NCI-H748 treated with DMSO at 0.1 percent for 48 hours (cell line): ENCODE measurements at places on chromosomes 3 and 15.

- no peak for DNase-seq
These were observed 7.6 kb downstream of the SI start for GRCh38 chr3:165070682-165071081.

DNA sequence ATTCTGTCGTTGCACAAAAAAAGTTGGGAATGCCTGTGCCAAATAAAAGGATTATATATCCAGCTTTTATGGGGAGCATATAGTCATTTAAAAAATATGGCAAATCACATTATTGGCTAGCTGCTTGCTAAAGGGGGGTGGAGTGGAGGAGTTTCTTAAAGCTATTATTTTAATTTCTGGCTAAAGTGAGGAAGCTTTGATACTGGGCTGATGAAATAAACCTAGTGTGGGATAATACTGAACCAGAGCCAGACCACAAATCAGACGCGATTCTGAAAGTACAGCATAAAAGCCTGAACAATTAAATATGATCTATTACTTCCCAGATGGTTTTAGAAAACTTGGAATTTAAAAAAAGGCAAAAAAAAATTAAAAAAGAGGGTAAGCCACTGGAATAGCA, 14.4 kb downstream of the POLR2M start:
- DNase-seq: no peak

DNA sequence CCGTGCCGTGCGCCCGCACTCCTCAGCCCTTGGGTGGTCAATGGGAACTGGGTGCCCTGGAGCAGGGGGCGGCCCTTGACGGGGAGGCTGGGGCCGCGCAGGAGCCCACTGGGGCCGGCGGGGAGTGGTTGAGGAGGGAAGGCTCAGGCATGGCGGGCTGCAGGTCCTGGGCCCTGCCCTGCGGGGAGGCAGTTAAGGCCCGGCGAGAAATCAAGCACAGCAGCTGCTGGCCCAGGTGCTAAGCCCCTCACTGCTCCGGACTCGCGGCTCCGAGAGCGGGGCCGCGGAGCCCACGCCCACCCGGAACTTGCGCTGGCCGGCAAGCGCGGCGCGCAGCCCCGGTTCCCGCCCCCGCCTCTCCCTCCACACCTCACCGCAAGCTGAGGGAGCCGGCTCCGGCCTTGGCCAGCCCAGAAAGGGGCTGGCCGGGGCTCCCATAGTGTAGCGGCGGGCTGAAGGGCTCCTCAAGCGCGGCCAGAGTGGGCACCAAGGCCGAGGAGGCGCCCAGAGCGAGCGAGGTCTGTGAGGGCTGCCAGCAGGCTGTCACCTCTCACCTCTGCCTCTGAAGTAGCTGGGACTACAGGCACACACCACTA, 7.8 kb downstream of the GP9 start:
- no peak for DNase-seq

DNA sequence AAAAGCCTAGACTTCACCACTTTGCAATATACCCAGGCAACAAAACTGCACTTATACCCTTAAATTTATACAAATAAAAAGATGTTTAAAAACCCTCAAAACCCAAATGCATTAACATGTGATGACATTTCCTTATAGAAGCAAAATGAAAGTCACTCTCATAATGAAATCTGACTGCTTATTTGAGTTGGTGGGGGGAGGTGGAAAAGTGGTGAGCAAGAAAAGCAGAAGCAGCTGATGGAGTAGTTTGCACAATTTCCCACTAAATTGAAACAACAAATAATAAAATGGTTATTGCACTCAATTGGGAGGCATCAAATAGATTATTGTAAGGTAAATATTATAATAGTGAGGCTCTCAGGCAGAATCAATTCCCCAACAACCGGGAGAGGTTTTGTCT, 54.0 kb upstream of the GADL1 start:
- DNase-seq: no peak

DNA sequence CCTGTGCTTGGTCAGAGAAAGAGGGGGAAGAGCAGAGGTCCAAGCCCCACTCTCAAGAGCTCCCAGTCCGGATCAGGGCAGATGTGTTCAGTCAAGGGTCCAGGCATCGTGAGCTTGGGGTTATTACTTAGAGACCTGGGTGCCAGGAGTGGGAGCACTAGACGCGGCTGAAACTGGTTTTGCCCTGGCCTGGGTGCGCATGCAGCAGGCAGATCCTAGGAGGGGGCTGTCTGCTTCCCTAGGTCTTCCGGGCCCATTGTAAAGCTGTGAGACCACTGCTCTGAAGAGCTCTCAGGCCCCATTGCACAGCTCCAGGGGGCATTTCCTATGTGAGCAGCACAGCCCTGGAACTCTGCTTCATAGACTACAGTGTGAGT, 204.9 kb upstream of the LINGO1 start:
- DNase-seq: no peak

GRCh38 chr15:64493641-64494040, 33.3 kb downstream of the ZNF609 start:
- no peak for DNase-seq

- no peak for DNase-seq
These were observed 137.4 kb downstream of the MBNL1 start for GRCh38 chr3:152405915-152406802.

DNA sequence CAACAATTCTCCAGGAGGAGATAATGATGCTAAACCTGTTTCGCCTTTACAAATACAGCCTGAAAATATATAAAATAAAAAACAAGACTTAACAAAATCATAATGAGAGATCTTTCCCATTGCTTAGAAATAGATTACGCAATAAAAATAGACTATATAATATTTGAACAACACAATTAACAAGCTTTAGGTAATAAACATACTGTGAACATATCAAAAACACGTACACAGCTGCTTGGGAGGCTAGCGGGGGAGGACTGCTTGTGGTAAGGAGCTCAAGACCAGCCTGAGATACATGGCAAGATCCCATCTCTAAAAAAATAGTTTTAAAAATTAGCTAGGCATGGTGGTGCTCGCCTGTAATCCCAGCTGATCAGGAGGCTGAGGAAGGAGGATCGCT, 8.7 kb downstream of the NSMCE3 start:
- DNase-seq: no peak

DNA sequence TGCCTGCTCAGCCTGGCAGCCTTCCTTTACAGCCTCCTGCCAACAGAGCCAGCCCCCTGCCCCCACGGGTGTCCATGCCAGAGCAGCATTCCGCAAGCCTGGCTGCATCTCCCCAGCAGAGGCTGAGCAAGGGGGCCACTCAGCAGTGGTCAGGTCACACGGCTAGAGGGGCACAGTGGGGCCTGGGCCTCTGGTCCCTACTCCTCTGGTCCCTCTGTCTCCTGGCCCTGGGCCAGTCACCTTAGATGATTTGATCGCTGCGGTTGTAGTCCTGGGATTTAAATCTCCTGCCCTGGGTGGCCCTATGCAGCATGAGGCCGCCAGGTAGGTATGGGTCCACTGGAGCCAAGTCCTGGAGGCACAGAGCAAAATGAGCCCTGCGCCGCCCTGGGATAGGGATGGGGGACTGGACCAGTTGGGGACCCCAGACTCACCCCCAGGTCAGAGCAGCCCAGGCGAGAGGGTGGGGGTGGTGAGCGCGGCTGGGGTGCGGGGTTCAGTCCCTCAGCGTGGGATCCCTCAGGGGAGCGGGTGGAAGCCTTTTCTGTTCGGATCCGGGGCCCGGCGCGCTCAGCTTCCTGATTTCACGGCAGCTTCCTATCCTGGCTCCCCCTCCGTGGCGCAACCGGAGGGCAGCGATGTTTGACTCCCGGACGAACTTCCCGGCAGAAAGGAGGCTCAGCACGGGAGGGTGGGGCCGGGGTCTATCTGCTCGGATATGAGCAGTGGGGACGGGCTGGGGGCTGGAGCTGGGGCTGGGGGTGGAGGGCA, at the start of gene ZBTB47:
ZBTB47 (plus strand) TSS at position 138 of the 771 bp plus-strand sequence. CDS start 4,659 bp downstream, outside the sequence.
- DNase-seq: no peak

GRCh38 chr3:133745981-133746711, at the start of gene TF:
TF (plus strand) TSS chr3:133746393; CDS start chr3:133746441, 48 bp downstream.
- no peak for DNase-seq
